ENCODE measurements at places on chromosomes 2 and 18.

- no peak for DNase-seq
Measured at GRCh38 chr2:136386046-136386445, 268.1 kb upstream of the CXCR4 start.

- no peak for DNase-seq
Measured at GRCh38 chr2:69625078-69625795, 18.3 kb downstream of the AAK1 start.

DNA sequence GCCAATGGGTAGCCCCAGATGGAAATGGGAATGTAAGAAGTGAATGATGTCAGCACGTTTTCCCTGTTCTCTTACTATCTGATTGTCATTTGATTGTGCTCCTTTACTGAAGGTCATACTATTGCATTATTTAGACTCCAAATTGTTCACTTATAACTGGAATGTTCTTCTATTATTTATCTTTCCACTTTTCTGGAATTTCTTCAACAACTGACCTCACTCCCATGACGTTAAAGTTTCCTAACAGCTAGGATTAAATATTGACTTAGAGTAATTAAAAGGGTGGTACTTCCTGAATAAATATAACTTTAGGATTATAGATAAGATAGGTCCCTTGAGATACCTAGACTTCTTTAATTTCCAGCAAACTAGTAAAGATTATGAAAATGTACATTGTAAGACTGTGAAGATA is 10.9 kb upstream of the GULP1 start:
- DNase-seq = no peak

DNA sequence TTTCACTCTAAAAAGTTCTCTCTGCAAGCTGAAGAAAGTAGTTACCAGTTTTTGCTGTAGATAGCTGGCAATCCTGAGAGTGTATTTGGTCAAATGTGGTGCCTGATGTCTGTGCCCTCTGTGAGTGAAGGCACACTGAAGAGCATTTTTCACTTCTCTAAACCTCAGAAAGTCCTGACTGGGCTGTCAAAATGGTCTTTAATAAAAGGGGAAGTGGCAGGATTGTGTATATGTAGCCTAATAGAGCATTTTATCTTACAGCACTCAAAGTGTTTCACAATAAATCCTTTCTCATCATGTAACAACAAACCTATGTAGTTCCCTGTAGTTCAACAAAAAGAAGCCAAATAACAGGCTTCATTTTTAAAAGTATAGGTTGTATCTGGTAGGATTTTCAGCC is 1552.3 kb upstream of the SLC39A10 start:
- no peak for DNase-seq

DNA sequence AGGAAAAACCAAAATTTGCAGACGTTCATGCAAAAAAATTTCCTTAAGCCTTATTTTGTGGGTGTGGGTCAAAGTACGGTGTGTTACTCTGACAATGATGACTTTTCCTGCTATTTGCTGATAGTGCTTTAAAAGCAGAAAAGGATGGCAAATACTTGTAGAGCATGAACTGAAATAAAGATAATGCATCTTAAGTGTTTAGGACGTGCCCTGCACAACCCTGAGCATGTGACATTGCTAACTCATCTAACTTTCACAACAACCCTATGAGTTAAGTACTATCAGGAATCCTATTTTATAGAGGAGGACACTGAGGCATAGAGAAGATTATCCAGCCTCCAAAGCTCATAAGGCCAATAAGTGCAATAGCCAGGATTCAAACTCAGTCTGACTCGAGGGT is 143.3 kb downstream of the RNF152 start:
- DNase-seq = no peak

GRCh38 chr2:7270011-7270431 is 352.8 kb downstream of the RNF144A start:
- no peak for DNase-seq

DNA sequence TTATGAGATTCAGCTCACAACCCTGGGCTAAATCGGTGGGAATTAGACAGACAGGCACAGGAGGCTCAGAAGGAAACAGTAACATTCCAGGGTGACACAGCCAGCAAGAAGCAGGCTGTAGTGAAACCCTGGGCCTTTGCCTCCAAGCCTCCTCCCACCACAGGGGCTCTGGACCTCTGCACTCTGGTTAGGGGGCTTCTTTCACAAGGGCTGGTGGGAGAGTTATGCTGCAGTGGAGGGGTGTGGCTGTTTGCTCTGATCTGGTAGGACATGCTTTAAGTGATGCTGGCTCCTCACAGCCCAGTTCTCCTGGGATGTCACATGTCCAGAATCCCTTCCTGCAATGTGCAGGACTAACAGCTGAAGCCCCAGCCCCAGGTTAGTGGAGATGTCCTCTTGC is 109.9 kb downstream of the TGFA start:
- no peak for DNase-seq

DNA sequence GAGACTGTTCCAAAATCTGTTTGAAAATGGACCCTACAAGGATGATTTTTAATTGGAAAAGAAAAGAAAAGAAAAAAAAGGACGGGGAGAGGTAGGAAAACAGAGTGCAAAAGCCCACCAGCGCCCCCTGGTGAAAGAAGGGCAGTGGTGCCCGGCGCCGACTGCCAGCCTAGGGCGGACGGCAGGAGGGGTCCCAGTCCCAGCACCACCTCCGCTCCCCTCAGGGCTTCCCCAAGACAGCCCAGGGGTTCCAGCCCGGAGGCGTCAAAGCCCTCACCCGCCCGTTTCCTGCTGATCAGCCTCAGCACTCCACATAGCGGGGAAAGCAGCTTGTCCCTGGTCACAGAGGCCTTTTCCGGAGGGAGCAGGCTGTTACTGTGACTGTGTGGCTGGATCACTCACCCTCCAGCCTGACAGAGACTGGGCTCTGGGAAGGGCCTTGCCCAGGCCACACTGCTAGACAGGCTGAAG is 213.9 kb downstream of the TFCP2L1 start:
- DNase-seq = peak; percentile 70

GRCh38 chr2:83572400-83572799 is 886.7 kb downstream of the SUCLG1 start:
- DNase-seq = no peak

DNA sequence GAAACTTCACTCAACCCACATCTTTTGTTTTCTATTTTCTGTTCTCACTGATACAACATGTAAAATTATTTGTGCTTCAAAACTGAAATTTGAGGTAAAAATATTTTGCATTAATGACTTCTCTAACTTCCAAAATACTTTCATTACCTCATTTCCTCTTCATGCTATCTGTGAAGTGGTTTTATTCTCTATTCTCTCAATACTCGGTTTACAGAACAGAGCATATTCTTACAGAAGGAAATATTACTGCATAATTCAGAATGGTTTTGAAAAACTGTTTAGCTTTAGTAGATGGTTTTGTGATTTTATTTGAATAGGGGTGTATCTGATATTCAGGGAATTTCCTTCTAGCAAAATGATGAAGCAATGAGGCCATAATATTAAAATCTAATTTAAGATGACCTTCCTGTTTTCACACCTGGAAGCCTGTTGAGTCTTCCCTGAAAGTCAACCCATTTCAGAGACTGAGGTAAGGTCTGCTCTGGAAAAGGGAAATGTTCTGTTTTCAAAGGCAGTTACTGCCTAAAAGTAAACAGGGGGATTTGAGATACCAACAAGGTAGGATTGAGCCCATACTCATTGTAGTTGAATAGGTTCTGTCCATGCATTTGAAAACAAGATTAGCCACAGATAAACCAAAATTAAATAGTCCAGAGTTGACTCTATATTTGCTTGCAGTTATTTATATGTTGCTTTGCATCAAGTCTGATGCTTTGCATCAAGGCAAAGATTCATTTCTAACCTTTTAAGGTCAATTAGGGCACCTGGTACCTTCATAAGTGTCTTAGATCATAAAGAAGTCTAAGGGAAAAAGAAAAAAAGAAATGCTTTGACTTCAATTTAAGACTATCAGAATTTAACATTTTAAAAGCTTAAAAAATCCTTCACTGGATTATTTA is 50.8 kb upstream of the PEX13 start:
- no peak for DNase-seq

GRCh38 chr18:24009651-24010333 is 4.8 kb upstream of the TTC39C start:
- no peak for DNase-seq

DNA sequence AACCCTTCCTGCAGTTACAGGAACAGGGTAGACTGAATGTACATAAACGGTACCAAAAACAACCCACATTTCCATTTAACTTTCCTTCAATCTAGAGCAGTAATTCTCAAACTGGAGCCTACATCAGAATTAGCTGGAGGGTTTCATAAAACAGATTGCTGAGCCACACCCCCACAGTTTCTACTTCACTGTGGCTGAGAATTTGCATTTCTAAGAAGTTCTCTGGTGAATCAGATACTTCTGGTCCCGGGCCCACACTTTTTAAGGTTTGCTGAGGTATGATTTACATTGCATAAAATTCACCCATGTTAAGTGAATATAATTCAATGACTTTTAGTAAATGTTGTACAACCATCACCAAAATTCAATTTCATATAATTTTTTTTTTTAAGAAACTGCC is 113.7 kb downstream of the SRBD1 start:
- DNase-seq = no peak

GRCh38 chr2:143824791-143825190 is 695.1 kb downstream of the ZEB2 start:
- DNase-seq = peak; percentile 18

DNA sequence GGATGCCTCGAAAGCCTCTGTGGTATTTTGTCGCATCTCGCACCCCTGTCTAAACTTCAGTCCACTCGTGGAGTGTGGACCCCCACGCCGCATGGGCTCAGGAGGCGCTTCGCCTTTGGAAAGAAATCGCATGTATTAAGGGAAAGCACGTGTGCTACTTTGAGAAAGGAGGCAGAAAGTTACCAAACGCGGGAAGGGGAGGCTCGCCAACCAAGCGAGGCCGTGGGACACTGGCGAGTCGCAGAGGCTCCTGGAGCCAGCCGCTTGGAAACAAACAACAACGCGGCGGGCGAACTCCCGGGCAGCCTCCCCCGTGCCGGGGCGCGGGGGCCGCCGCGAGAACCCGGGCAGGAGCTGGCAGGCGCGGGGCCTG is 455 bp upstream of the AGAP1 start:
- DNase-seq = no peak

DNA sequence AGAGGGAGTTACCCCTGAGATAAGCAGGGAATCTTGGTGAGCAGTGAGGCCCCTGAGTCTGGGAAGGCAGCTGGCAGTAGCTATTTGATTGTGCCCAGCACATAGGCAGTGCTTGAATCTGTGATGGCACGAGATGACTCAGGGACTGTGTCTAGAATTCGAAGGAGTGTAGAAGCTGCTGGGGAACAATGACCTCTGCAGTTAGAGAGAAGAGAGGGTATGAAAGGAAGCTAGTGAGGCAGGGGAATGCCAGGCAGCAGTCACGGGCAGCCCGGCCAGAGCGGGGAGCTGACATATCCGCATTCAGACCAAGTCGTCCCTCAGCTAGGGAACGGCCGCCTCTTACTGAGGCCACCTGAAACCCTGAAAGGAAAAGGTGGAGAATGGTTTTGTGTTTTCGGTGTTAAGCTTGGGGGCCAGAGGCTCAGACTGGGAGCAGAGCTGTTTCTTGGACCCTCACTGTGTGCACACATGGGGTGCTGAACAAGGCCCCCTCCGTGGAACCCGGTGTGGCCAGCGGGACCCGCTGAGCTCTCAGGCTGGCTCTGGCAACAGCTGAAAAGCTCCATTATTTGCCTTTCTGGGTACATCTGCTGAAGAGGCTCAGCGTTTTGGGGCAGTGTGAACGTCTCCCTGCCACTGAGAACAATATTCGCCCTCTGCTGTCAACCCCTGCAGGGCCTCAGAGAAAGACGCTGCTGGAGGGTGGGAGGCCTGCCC is 32.9 kb downstream of the ARHGEF4 start:
- no peak for DNase-seq
